Neural progenitor cell (in vitro differentiated cells): ENCODE measurements at places on chromosomes 13 and 19.

DNA sequence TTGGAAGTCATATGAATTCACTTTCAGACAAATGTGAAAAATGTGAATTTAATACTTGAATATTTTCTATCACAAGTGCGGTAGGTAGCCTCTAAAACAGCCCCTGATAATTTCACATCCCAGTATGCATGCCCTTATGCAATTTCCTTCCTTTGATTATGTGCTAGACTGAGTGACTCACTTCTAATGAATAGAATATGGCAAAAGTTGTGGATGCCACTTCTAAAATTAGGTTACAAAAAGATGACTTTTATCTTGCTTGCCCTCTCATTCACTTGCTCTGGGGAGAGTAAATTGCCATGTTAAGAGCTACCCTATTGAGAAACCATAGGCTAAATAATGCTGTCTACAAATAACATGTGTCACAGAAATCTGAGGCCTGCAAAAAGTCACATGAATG, 402.5 kb upstream of the PCDH9 start:
- no peak for DNase-seq

DNA sequence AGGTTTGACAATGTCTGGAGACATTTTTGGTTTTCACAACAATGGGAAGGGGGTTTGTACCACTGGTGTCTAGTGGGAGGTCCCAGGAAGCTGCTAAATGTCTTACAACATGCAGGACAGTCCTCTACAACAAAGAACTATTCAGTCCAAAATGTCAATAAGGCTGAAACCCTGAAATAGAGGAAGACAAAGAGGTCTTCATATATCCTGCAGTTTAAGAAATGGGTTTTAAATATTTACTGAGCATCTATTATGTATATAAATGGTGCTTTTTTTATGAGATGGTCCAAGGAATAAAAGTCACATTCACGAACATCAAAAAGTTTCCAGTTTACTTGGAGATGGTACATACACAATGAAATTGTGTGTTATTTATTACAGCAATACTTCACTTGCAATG, 107.3 kb downstream of the AKAP11 start:
- DNase-seq: no peak

GRCh38 chr19:5204212-5204611, 136.4 kb downstream of the PTPRS start:
- no peak for DNase-seq

GRCh38 chr19:13906521-13906904, 512 bp downstream of the CC2D1A start:
- DNase-seq: no peak

DNA sequence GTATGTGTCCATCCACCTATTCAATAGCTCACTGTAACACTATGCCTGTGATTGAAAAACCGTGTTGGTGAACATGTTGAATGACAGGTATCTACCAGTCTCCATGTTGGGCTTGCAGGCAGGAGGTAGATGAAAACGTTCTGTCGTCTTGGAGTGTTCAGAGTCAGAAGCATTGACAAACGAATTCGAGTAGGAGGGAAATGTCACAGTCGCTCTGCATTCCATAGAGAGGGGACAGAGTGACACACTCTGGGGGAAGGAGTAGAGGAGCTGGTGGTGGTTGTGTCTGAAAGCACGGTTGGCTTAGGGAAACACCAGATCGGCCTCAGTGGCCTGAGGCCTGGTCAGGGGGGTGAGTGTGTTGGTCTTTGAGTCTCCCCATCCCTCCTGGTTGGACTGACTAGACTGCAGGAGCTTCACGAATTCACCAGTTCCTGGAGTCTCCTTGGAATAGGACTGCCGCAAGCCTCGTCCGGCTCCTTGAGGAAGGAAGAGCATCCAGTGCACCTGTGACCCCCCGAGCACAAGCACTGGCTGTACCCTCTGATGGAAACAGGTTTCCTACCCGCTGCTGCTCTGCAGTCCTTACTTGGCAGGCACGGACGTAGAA, 105.0 kb upstream of the C1QTNF9B start:
- DNase-seq: no peak

GRCh38 chr13:94192431-94192975, 287.0 kb downstream of the DCT start:
- peak; percentile 67 for DNase-seq

DNA sequence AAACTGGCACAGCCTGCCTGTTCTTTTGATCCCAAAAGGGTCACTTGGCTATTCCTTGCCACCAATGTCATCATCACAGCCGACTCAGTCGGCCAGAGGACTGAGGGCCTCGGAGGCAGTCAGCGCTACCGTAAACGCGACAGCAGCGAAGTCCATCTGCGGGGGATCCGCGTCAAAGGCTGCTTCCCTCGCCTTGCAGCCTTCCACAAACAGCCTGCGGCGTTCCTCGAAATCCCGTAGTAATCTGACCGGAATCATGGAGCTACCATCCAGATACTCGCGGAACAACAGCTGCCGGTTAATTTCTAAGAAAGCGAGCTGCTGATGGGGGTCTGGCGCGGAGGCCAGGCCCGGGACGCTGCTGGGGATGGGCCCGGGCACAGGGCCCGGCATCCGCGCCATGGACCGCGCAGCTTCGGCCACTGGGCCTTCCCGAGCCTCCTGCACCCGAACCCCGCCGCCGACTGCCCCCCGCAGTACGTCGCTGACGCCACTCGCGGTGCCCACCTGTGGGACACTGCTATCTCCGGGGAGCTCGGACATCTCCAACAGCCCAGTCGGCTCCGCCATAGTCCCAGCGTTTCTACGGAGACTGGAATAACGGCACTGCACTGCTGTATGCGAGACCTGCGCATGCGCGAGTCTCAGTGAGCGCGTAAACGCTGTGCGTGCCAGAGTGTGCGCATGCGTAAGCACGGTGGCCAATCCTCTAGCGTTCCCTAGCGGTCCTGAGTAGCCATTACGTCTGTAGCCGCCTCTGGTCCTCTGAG, at the start of gene EID2B:
Gene EID2B, minus strand, starts transcription at position 620 of the 770 bp plus-strand sequence. Its CDS starts 50 bp downstream, at position 570.
- peak; percentile 99 for DNase-seq

DNA sequence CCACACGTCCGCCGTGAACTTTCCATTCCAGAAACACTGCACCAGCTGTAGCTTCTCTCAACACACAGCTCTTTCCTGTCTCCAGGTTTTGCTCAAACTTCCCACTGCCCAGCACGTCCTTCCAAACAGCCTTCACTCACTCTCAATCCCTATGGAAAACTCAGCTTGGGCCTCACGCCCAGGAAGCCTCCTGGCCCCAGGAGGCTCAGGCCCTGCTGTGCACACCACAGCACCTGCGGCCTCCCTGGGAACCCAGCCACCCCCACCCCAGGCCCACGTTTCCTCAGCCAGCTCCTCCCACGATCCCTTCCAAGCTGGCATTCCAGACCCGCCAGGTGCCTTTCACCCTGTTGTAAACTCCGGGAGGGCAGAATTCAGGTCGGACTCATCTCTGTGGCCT, 35.2 kb downstream of the C13orf46 start:
- DNase-seq: no peak

- no peak for DNase-seq
Measured at GRCh38 chr13:25215253-25215575, 43.1 kb upstream of the AMER2 start.

- no peak for DNase-seq
Measured at GRCh38 chr19:47512183-47512947, 2.5 kb downstream of the NAPA start.

DNA sequence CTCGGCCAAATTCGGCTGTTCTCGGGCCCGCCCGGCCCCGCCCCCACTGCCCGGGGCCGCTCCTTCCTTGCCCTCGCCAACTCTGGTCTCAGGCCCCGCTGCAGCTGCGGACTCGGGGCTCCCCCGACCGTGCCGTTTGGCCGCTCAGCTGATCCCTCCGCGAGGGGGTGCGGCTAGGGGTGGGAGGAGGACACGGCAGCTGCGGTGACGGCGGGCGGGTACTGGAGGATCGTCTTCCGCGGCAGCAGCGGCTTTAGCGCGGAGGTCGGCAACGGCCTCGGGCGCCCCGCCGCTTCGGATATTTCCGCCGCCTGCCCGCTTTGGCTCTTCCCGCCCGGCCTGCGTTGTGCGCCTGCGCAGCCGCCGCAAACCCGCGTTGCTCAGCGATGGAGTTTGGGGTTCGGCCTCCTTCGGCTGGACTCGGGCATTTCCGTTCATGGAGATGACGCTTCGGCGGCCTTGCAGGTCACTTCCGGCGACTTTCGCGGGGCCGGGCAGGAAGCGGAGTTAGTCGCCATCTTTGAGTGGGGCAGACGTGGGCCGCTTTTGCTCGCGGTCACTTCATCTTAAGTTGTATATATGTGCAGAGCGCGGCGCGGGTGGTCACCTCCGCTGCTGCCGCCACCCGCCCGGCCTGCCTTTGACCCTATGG, 338 bp upstream of the UBE2M start:
- peak; percentile 100 for DNase-seq

GRCh38 chr19:8335343-8336071, 7.6 kb downstream of the KANK3 start:
- DNase-seq: no peak

- no peak for DNase-seq
Measured at GRCh38 chr13:51988988-51989618, 22.1 kb downstream of the ATP7B start.

- no peak for DNase-seq
Measured at GRCh38 chr19:39818626-39819097, 15.3 kb downstream of the DYRK1B start.

DNA sequence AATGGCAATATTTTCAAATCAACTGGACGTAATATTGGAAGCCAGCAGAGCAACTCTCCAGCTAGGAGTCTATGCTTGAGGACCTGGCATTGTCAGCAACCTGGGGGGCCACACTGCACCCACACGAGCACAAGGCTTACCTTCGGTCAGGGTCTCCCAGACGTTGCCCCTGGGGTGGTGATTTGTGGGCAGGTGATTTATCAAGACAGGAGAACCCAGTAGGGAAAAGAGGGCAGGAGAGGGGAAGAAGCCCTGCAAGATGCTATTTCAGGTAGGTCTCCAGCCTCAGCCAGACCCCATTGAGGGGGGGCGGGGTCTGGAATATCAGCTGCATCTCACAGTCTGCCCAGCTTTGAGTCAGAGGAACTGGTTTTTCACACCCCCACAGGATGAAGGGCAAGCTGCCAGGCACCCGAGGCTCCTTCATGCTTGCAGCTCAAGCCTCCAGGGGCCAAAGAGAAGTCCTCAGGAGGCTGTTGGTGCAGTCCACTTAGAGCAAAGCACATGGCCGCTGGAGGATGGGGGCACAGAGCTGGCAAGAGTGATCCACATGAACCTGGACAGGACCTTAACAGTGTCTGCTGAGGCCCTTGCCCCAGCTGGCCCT, 80.9 kb upstream of the UQCRFS1 start:
- no peak for DNase-seq

DNA sequence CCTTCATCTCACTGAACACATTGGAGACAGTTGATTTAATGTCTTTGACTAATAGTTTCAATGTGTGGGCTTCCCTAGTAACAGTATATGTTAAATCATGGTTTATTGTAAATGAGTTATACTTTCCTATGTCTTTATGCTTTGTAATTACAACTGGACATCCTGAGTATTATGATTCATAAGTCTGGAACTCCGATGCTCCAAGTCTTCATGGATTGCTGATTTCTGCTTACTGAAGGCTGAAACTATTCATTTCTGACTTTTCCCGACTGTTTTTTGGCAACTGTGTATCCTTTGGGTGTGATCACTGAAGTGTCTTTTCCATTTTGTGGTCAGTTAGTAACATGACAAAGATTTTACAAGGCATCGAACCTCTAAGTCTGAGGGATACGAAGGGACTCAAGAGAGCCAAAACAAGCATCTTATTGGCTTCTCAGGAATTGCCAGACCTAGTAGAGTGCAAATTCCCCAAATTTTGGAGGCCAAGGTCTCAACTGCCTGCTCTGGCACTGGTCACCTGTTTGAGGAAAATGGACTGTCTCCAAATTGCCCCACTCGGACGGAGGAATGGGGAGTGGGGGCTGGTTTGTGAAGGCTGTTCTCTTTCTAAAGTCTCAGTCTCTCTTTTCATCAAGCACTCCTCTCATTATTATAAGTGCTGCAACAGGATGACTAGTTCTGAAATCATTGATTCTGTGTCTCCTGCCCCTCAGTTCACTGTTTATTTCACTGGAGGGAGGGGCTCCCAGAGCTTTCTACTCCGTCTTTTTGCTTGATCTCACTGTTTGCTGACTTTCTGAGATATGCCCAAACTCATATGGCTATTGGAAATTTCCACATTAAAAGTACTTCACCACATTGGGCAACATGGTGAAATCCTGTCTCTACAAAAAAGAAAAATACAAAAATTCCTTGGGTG, 20.2 kb upstream of the CD70 start:
- no peak for DNase-seq

DNA sequence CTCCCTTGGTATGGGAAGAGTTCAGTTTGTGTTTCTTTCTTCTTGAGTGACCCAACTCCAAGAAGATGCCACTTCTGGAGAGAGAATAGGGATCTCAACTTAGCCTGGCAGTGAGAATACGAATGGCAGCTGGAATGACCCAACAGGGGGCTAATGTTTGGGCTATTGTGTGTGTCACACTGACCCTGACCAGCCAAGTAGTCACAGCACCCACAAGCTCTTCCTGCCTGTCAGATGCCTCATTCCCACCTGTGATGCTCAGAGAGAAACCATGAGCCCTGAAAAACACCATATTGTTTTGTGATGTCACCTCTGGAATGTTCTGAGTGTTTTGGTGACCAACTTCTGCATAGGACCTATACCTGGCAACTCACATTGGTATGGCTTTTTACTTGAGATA, at the start of gene CBY2:
Gene CBY2, plus strand, starts transcription at position 233 of the 400 bp plus-strand sequence. Its CDS starts 71 bp downstream, at position 304.
- DNase-seq: no peak

GRCh38 chr19:15185188-15185587, 15.6 kb downstream of the NOTCH3 start:
- DNase-seq: no peak

DNA sequence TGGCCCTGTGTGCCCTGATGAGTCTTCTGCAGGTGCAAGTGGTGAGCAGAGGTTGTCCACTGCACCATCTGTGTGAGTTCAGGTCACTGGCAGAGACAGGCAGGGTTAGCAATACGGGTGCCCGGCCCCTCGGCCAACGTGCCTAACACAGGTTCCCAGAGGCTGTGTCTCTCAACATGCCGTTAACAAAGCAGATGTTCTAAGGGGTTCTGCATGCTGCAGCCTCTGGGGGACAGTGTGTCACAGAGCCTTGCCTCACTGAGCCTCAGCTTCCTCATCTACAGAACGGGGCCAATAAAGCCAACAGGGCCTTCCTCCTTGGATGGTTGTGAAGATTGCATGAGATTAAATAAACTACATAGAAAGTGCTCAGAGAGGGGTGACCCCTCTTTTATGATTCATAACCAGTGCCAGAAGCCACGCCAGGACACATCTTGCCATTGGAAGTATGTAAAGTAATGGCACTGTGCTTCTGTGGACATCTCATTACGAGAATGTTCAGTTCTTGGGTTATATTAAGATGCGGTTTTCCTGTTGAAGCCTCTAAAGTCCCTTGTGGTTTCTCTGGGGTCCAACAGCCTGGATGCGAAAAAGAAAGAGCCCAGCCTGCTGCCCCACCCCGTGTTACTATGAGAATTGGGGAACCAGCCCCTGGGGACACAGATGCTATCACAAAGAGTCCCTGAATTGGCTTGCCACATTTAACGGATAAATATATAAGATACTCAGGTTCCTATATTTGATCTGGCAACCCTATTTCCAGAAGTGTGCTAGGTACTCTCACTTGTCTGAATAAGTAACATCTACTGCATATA, 11.2 kb upstream of the ARHGEF18 start:
- no peak for DNase-seq

DNA sequence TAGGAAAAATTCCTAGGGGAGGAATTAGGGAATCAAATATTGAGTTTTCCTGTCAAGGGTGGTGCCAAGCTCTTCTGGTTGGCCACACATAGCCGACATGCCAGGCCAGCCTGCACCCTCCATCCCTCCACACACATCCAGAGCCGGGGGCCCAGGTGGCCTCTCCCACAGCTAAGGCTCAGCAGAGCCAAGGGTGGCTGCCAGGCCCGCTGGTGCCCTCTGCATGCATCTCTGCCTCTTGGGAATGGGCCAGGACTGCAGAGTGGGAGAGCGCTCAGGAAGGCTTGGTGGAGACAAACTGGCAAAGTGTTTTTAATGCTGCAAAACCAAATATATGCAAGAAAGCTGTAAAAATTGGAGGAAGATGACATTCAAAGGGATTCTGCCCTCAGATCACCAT, 42.7 kb upstream of the GAS6 start:
- no peak for DNase-seq
